Hematopoietic multipotent progenitor cell treated with erythropoietin and hydrocortisone succinate and interleukin-3 and kit ligand, for 15 days (in vitro differentiated cells): ENCODE measurements at places on chromosomes 4 and X.

DNA sequence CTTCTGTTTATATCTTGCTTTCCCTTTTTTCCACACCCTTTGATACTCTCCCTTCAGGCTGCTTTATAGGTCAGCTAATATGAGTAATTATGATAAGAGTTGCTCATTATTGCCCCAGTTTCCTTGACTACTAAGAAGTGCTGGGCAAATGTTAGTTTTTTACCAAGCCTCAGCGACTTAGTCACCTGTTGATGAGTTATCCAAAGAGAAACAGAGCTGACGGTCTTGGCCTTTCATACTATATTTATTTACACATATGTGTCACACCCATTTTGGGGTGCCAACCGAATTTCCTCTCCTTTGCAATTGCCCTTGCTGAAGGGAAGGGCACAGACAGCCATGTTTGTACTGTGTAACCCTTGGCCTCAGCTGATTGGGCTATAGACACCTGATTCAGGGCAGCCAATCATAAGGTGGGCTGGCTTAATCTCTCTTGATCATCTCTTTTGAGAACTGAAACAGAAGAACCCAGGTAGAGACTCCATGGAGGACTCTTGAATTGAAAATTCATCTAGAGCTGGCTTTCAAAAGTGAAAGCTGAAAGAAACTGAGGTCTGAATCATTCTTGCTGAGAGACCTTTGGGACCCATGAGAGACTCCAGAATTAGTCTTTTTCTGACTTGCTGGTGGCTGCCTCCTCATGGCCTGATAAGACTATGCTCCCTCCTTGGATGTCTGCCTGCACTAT, 111.7 kb upstream of the RPS6KA3 start:
- no peak for DNase-seq

DNA sequence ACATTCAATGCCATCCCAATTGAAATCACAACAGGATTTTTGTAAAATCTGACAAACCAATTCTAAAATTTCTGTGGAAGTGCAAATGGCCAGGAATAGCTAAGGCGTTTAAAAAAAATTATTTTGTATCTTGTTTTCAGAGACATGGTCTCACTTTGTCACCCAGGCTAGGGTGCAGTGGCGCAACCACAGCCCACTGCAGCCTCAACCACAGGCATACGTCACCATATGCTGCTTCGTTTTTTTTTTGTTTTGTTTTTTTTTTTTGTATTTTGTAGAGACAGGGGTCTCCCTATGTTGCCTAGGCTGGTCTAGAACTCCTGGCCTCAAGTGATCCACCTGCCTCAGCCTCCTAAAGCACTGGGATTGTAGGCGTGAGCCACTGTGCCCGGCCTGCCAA, 24.5 kb downstream of the ZNF41 start:
- DNase-seq: no peak

GRCh38 chrX:12223650-12224049, 85.4 kb downstream of the FRMPD4 start:
- DNase-seq: no peak

GRCh38 chrX:17547658-17548057, 172.7 kb downstream of the NHS start:
- no peak for DNase-seq

DNA sequence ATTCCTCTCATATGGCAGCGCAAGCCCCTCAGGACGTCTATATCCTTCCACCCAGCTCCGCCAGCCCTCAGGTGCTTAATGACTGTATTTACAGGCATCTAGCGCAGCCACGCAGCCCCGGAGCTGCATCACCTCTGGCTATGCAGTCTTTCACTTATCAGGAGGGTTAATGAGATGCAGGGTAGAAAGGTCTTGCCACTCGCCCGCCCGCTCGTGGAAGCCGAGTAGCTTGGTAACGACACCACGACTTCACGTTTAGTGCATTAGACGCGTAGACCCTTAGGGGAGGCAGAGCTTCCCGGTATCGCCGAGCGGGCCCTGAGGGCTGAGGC, 1.5 kb upstream of the SLC16A2 start:
- DNase-seq: no peak

DNA sequence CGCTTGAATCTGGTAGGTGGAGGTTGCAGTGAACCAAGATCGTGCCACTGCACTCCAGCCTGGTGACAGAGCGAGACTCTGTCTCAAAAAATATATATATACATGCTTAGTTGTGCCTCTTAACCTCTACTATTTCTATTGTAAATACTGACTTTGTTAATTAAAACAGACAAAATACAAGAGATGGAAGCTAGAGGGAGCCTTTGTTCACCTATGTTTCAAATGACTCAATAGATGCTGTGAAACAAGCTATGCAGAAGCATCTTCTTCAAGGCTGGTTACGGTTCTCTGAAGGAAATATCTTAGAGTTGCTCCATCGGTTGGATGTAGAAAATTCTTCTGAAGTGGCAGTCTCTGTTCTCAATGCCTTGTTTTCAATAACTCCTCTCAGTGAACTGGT, 6.2 kb downstream of the NCAPG start:
- DNase-seq: peak; percentile 17

- DNase-seq: no peak
Observed at GRCh38 chr4:7139167-7139982, 53.0 kb upstream of the SORCS2 start.

DNA sequence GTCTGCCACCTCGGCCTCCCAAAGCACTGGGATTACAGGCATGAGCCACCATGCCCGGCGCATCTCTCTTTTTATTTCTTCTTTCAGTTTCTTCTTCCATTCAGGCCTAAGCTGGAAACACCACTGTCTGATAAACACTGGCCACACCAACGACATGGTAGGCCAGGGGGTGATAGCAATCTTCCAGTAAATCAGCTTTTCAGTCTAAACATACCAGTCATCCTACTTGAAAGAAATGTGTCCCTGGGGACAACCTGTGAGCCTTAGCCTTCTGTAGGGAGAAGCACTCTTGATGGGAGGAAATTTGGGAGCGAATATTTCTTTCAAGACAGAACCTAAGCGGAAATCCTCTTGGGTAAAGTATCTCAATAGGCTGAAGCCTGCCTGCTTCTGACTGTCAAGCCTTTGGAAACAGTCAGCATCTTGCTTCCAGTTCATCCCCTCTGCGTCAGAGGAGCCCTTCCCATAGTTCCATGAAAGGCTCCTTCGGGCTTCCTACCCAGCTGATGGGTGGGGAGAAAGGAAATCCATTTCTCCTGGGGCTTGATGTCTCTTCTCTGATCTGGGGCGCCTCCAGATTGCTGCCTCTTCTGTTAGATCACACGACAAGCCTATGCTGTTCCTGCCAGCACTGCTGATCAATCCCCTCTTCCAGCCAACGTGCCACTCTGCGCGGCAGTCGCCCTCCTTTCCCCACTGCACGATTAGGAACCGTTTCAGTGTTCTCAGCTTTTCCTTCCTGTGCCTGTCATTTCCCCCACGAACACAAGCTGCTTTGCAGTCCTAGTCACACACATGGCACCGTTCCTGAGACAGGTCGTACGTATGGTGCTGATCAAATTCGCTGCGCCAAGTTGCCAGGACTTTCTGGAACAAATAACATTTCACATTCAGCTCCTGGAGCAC, 49.5 kb upstream of the CBR4 start:
- DNase-seq: no peak
